SJCRH30 (cell line): ENCODE measurements at places on chromosomes 3 and 15.

- DNase-seq: no peak
These were observed 35.4 kb downstream of the PRR20G start for GRCh38 chr3:127252446-127252845.

GRCh38 chr3:84963137-84963536 is 4.3 kb downstream of the CADM2 start:
- DNase-seq: peak; percentile 7

GRCh38 chr15:38049891-38050290 is 115.5 kb downstream of the TMCO5A start:
- no peak for DNase-seq

DNA sequence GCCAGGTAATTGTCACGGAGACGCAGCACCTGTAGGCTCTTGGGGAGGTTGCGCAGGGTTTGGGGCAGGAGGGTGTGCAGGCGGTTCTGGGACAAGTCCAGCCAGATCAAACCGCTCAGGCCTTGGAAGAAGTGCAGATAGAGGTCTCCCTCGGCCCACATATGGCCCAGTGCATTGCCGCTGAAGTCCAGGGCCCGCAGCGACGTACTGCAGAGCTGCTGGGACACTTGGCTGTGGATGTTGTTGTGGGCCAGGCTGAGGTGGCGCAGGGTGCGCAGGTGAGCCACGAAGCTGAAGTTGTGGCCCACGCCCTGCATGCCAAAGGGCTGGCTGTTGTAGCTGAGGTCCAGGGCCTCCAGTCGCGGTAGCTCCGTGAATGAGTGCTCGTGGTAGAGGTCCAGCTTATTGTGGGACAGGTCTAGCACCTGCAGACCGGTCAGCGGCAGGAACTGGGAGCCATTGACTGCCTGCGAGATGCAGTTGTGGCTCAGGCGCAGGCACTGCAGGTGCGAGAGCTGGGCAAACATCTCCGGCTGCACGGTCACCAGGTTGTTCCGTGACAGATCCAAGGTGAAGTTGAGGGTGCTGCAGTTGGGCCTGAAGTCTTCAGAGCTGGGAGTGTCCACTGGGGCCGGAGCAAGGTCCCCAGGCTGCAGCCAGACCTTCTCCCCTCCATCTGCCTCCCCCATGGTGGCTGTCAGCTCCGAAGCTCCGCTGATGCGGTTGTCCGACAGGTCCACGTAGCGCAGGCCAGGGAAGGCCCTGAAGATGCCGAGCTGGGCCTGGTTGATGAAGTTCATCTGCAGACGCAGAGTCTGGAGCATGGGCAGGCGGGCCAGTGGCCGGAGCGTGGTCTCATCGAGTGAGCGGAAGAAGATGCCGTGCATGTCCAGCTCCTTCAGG is 2.9 kb downstream of the TLR9 start:
- DNase-seq: no peak

- DNase-seq: no peak
These were observed 8.6 kb downstream of the NDUFB4 start for GRCh38 chr3:120604784-120605183.

DNA sequence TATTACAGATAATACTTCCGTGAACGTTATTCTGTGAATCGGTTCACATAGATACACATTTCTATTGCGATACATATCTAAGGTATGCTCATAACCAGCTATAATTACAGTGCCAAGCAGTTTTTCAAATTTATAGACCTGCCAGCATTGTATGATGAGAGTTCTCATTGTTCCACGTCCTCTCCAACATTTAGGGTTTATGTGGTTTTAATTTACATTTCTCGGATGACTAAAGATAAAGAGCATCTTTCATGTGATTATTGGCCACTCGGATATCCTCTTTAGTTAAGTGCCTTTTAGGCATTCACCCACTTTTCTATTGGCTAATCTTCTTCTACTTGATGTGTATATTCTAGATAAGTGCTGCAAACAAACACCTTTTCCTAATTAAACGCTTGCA is 134.7 kb upstream of the CCDC54 start:
- no peak for DNase-seq

- no peak for DNase-seq
These were observed 267.5 kb upstream of the NR2E3 start for GRCh38 chr15:71542836-71543235.

DNA sequence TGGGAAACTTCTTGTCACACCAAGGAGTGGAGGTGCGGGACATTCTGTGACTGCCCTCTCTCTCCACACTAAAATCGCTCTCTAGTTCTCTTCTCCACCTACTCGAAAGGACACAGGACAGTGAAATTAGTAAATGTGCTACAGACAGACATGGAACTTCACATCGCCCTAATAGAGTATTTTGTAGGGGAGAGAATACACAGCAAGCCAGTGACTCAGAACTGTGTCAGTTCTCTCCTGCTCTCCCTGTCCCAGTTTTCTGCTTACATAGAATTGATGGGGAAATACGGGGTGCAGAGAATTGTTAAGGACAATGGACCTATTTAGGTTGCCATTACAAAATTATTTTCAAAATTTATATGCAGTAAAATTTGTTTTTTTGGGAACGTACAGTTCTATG is 159.6 kb upstream of the GADL1 start:
- DNase-seq: no peak

GRCh38 chr3:70989174-70989573 is 594.4 kb downstream of the FOXP1 start:
- DNase-seq: no peak

- no peak for DNase-seq
These were observed 211.3 kb downstream of the MINAR1 start for GRCh38 chr15:79643393-79643792.

DNA sequence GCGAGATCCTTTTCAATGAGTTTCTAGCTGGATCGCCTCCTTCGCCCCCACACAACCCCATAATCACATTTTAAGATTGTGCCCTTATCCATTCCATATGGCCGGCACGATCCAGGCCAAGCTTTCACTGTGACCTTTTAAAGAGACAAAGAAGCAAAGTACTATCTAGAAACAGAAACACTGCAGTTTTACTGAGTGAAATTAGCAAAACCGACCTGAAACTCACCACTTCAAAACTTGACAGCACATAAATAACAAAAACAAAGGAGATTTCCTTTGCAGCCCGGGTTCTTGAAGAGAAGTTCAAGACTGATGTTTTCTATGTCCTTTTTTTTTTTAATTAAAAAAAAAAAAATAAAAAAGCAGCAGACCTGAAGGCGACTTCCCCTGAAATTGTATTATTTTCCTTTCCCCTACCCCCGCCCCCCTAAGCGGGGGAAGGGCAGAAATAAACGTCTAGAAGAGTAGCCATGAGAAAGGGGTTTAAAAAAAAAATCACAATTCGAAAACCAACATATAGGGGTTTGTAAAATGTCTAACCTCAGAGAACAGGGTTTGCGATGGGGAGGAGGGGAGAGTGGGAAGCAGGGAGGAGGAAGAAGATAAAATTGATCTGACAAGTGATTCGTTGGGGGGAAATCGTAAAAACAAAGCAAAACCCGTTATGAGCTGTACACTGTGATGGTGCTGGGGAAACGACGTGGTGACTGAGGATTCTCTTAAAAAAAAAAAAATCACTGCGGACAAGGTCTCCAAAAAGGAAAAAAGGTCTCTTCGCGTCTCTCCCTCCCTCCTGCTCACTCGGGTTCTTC is 1.5 kb downstream of the SATB1 start:
- DNase-seq: peak; percentile 30

GRCh38 chr3:68988740-68989139 is 24.7 kb downstream of the EOGT start:
- DNase-seq: no peak
